ENCODE measurements at places on chromosomes 6 and 20. TPM values are rescaled to one million over a fixed set of nuclear protein-coding genes. Genes with fewer than 3 reads are reported as not detected.

The ZC3H12D gene
- not detected for total RNA-seq

The MPC1 gene
- total RNA-seq, result 31.8 TPM

The OR2H2 gene
- total RNA-seq, result not detected

The HLA-DOA gene
- total RNA-seq, result not detected

The PACSIN1 gene
- total RNA-seq, result not detected

The HCK gene
- not detected for total RNA-seq

The C6orf132 gene
- total RNA-seq, result 31.9 TPM

The PAK5 gene
- total RNA-seq, result not detected

The TMEM74B gene
- total RNA-seq, result not detected

The LY6G5C gene
- 0.64 TPM for total RNA-seq

The GGTLC1 gene
- not detected for total RNA-seq

The BPI gene
- total RNA-seq, result not detected

The KHDRBS2 gene
- total RNA-seq, result not detected

The OPN5 gene
- not detected for total RNA-seq

Measured in MCF 10A (cell line).